H7 (cell line): ENCODE measurements at places on chromosomes 7 and 10.

GRCh38 chr7:78530351-78530750 lies 731.8 kb downstream of the PHTF2 start:
- DNase-seq, result no peak

GRCh38 chr10:99709480-99710229 lies 22.3 kb downstream of the COX15 start:
- peak; percentile 29 for DNase-seq

GRCh38 chr10:30835146-30835545 lies 196.5 kb downstream of the ZNF438 start:
- no peak for DNase-seq

DNA sequence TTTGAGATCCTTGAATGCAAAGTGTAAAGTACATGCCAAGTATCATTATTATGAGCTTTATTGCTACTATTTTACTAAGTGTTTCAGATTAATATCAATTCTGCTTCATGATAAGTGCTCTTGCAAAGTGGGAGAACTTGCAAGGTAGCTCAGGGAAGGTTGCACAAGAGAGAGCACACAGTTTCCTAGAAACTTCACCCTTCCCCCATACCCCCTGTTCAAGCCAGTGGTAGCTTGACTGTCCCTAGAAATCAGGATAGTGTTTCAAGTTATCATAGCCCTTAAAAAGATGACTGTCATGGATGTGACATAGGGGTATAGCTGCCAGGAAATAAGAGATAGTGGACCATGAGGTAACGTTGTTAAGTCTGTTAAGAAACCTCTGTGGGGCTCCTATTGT lies 251.5 kb downstream of the TRIL start:
- DNase-seq, result no peak

GRCh38 chr10:3978761-3979160 lies 193.8 kb upstream of the KLF6 start:
- no peak for DNase-seq

DNA sequence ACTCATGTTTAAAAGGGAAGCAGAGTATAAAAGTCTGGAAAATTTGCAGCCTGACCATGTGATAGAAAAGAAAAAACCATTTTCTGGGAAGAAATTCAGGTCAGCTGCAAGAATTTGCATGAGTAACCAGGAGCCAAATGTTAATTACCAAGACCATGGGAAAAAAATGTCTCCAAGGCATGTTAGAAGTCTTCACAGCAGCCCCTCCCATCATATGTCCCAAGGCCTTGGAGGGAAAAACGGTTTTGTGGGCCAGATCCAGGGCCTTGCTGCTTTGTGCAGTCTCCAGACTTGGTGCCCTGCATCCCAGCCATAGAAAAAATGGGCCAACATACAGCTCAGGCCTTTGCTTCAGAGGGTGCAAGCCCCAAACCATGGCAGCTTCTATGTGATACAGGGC lies 1019.6 kb upstream of the SORCS1 start:
- no peak for DNase-seq

DNA sequence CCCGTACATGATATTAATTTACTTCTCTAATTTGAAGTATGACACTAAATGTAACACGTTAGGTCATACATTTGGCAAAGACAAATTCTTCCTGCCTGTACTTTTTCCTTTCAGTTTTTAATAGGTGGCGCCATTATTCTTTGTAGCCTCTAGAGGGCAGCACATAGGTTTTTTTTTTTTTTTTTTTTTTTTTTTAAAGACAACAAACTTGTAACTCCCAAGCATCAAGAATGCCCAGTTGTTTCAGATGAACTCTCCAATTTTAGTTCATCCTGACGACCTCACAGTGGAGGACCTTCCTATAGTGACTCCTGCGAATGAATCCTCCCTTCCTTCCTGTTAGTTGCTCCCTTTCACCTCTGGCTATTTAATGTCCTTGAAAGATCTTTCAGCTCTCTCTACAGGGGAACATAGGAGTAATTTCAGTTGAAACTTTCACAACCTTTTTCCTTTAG lies 139.3 kb upstream of the HDAC9 start:
- no peak for DNase-seq

GRCh38 chr10:75598998-75599397 lies 167.6 kb downstream of the LRMDA start:
- no peak for DNase-seq

DNA sequence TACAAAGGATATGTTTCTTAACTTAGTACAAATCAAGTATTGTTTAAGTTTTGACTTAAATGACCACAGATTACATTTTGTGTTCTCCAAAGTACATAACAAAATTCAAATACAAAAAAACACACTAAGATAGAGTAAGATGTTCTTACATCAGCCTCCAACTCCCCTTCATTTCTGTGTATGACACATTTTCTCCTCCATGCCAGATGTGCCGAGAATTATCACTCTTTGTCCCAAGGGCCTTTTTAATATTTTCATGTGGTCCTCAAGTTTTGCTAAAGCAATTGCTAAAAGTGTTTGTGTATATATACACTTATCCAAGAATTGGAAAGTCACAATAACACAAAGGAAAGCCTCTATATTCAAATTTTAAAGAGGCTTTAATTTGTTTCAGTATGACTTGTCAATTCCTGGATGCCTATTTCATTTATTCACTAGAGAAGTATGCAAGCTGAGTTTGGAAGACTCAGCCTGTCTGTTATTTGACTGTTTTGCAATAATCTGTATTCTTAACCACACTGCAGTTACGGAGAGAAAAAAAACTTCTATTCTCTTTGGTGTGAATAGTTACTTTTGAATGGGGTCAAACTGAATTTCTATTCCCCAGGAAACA lies 586.4 kb upstream of the SEMA3D start:
- DNase-seq, result no peak

- no peak for DNase-seq
Observed at GRCh38 chr10:100020142-100020885, 10.6 kb upstream of the DNMBP start.

GRCh38 chr10:90288391-90288933 lies 569.4 kb downstream of the HTR7 start:
- peak; percentile 15 for DNase-seq

GRCh38 chr7:95342642-95343307 lies 18.4 kb upstream of the PON1 start:
- DNase-seq, result peak; percentile 18

GRCh38 chr7:157158400-157158799 lies 19.7 kb downstream of the UBE3C start:
- DNase-seq, result no peak

- DNase-seq, result no peak
Observed at GRCh38 chr7:109699661-109700060, 1130.0 kb downstream of the DNAJB9 start.

DNA sequence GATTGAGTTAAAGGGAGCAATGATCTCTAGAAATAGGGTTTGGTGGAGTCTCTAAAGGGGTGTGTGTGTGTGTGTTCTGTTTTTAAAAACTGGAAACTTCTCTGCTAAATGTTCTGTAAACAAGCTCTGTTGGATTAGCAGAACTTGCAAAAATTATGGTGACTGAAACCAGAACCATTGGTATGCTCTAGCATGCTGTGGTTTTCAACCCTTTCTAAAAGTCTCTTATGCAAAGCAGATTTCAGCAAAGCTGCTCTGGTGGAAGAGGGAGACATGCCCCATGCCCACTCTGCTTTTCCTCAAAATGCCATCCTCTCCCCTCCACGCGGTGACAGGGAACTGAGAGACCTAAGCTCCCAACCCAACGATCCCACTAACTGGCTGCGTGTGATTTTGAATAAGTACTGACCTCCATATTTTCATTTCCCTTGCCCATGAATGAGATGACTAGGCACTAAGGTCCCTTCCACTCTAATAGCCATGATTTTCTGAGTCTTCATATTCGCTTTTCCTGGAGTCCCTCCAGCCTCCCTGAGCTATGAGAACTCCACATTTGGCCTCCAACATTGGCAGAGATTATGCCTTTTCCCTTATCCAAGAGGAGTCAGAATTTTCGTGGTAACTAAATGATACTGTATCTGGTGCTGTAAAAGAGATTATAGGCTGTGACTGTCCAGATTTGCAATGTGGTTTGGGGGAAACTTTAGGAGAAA lies 117.3 kb upstream of the PALS2 start:
- no peak for DNase-seq

DNA sequence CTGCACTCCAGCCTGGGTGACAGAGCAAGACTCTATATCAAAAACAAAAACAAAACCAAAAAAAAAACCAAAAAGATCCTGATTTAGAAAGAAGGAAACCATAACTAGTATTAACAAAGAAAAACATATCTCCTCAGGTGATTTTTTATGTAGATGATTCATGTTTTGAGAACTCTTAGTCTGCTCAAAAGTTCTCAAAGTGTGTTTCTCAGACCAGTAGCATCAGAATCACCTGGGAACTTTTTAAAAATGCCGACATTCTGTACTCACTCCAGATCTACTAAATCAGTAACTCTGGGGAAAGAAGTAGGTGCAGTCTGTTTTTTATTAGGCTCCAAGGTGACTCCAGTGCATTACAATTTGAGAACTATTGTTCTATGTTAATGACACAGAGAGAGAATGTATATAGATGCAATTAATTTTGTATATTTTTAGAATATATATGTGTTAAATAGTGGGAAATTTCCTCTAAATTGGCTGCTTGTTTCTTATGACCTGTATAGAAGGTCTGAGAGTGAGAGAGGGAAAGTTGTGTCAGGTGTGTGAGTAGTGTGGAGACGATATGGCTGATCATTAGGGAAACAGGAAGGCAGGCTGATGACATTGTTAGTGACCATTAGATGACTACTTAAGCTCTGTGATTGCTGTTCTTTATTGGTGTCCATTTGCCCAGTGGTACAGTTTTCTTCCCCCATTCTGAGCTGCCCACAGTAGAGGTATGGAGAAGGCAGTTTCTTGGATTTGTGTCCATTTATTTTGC lies 1075.0 kb downstream of the NRG3 start:
- no peak for DNase-seq

DNA sequence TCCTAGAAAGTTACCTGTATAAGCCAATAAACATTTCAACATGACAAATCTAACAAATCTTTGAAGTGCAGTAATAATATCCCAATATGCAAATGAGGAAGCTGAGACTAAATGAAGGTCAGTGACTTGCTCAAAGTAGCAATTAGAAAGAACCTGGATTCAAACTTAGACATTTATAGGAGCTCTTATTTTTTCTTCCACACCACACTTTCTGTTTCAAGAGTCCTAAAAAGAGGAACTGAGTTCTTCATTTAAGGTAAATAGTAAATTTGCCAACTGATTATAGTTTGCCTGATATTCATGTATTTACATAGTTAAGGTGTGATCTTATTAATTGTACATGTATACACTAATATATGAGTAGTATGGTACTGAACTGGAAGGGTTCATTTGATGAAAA lies 44.0 kb downstream of the KLHDC10 start:
- no peak for DNase-seq

- no peak for DNase-seq
Observed at GRCh38 chr7:81256991-81257390, 338.1 kb upstream of the SEMA3C start.
